ENCODE measurements at places on chromosomes 12 and 14. TPM values are rescaled to one million over a fixed set of nuclear protein-coding genes. Genes with fewer than 3 reads are reported as not detected.

Gene DNAL1
- 15.0 TPM for total RNA-seq

Gene LGR5
- not detected for total RNA-seq

Gene KANSL2
- 20.7 TPM for total RNA-seq

Gene SYT1
- 4.1 TPM for total RNA-seq

Gene C3AR1
- 0.85 TPM for total RNA-seq

Gene OVCH1
- not detected for total RNA-seq

Gene FOXA1
- 7.3 TPM for total RNA-seq

Gene SSPN
- 9.5 TPM for total RNA-seq

Gene WNT1
- total RNA-seq, result not detected

Measured in HFFc6 (cell line).